Astrocyte (in vitro differentiated cells and primary cell): ENCODE measurements at places on chromosomes 2 and 18. TPM values are rescaled to one million over a fixed set of nuclear protein-coding genes. Genes with fewer than 3 reads are reported as not detected.
A peak's percentile ranks its signal among the peaks of the same experiment; 100 is the strongest.

Gene FAM237A
- total RNA-seq: not detected in 2 replicates

Gene RUFY4
- not detected in 2 replicates for total RNA-seq

- no peak for DNase-seq
Observed at GRCh38 chr2:204722691-204723090, 177.4 kb downstream of the PARD3B start.

DNA sequence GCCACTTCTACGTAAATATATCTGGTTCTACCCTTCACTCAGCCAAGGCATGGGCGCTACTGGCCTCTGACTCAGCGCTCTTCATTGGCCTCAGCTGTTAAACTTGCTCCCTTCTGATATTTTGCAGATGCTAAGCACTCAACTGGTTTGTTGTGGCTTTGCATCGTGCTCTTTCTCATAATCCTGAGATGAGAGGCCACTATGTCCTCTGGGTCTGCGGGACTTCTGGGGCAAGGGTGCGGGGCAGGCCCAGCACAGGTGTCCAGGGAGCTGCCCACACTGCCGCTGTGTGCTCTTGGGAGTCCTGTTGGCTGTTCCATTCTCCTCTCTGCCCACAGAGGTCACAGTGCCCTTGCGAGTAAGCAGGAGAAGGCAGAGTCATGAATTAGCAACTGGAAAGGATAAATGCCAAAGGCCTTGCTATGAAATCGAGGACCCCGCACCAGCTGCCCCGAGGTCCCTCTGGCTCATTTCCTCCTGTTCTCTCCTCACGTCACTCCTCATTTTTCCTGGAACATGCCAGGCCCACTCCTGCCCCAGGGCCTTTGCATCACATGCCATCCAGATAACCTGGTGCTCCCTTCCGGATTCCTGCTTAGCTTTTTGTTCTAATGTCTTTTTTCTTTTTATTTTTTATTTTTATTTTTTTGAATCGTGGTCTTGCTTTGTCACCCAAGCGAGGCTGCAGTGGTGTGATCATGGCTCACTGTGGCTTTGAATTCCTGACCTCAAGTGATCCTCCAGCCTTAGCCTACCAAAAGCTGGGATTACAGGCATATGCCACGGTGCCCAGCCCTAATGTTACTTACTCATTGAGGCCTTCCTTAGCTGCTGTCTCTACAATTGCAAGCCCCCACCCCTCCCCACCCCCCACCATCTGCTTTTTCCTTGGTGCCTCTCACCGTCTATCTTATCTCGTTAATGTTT is 34.9 kb upstream of the MAT2A start:
- DNase-seq: peak; percentile 69

- no peak for DNase-seq
Observed at GRCh38 chr2:66109419-66109818, 325.5 kb upstream of the MEIS1 start.

DNA sequence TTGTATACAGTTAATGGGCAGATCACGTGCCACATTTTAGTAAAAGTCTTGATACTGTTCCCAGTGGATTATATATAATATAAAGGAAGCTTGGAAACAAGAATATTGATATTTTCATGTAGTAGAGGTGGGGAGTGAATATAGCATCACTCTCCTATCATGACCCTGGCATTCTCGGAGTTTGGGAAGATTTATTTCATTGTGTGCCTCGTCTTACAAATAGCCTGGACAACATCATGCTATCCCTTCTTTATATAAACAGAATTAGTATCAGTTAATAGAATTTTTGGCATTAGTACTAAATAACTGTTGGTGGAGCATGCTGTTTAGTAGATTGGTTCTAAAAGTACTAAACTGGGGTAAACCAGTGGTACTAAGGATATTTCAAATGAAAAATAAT is 212.0 kb upstream of the BOD1L2 start:
- DNase-seq: no peak

DNA sequence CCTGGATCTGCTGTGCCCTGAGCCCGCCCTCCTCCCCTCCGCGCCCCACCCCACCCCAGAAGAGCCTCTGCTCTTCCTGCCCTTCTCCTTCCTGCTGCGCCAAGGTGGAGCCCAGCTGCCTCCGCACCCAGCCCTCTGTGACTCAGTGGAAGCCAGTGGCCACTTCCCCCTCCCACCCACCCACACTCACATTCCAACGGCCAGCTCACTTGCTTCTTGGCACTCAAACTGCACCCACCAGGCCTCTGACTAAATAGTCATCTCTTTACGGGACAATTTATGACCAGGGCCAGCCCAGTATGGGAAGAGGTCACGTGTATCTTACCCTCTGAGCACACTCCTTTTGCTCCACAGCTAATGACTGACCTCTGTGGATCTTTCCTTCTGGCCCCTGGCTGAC is 150.4 kb upstream of the SLC1A4 start:
- DNase-seq: peak; percentile 93

DNA sequence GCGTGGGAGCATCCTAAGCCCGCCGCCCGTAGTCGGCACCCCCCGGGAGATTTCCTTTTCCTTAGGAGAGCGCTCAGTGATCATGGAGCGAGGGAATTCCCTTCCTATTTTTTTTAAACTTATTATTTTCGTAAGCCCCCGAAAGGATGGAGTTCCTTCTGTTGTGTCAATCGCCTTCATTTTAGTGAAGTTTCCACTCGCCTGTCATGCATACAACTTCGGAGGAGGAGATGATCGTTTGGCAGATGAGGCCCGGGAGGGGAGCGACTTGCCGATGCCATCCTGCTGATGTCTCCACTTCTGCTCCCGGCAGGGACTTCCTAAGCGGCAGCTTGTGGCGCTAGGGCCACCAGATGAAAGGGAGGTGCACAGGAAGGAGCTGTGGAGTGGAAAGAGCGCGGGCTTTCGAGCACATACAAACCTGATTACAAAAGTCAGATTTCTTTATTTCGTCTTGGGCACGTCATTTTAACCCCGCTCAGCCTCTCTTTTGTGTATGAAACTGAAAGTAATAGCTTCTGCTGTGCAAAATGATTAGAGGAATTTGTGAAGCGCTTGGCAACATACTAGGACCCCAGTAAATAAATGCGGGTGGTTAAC is at the start of gene ADGRF3:
ADGRF3 (minus strand) TSS at position 336 of the 600 bp plus-strand sequence. CDS start 555 bp downstream, outside the sequence.
- peak; percentile 8 for DNase-seq

GRCh38 chr2:35410431-35411061 is 945.0 kb upstream of the CRIM1 start:
- peak; percentile 14 for DNase-seq

GRCh38 chr2:231563378-231563961 is 29.2 kb upstream of the TEX44 start:
- peak; percentile 29 for DNase-seq

DNA sequence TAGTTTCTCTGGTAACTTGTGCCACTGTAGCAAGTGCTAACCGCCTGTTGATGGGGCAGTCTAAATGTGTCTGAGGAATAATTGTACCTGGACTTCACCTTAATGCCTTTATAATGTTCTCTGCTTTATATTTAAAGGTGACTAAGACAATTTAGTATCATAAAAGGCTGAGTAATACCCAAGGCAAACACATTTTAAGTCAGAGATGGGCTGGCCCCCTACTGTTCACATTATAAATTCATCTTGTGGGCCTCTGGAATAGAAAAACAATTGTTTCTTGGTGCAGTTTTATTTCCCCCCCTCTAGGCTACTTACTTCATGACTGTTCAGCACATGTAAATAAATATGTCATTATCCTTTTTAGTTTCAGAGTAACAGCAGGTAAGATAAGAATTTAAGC is 559.3 kb upstream of the PIK3C3 start:
- no peak for DNase-seq

DNA sequence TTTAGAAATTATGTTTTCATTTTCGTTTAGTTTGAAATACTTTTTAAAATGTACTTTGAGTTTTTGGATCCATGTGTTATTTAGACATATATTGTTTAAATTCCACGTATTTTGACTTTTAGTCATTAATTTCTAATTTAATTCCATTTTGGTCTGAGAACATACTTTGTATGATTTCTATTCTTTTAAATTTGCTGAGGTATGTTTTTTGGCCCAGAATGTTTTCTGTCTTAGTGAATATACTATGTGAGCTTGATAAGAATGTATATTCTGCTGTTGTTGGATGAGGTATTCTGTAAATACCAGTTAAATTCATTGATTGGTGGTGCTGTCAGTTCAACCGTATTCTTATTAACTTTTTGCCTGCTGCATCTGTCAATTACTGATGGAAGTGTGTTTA is 26.4 kb downstream of the VRK2 start:
- no peak for DNase-seq

DNA sequence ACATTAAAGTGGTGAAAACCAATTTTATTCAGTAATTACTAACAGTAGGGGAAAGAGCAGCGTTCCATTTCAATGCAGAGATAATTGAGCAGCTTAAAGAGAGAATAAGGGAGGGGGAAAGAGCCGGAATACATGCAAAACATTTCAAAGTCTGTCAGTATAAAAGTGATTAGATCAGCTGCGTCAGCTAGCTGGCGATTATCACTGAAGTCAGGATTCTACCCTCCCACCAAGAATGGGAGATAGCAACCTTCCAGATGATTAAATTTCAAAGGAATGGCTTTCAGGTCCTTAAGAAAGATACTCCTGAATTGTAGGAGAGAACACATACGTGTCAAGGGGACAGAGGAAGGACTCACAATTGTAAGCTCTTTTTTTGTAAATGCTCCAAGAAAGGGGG is 2.7 kb upstream of the ZC3H6 start:
- DNase-seq: no peak
